Psoas muscle (tissue), 8 donors: ENCODE measurements at places on chromosomes 12 and 14. TPM values are rescaled to one million over a fixed set of nuclear protein-coding genes. Genes with fewer than 3 reads are reported as not detected.

PTMS gene
- total RNA-seq: 82.6 TPM

ETNK1 gene
- 13.0 TPM for total RNA-seq

APOF gene
- total RNA-seq: not detected

TMEM63C gene
- total RNA-seq: 0.04 TPM

DNA sequence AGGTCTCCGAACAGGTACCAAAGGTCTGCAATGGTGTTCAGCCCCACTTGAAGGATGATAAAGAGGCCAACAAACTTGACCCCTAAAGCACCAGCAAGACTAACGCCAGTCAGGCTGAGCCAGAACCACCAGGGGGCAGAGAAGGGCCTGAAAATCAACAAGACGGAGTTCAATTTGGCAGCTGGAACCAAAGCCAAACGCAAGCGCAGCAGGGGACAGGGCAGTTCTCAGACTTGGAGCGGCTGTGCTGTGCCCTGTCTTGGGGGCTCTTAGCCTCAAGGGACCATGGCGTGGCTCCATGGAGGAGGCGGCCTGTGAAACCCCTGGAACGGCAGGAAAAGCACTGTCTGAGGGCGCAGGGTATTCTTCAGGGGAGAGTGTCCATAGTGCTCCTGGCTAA, 19.6 kb downstream of the POMT2 start:
- H3K4me3 ChIP-seq: peak overlapping the region; percentile 20
- H3K36me3 ChIP-seq: peaks cover 3% of the 10 kb centered on the region
- peak; percentile 92 for DNase-seq
- peaks cover 47% of the 10 kb centered on the region for H3K4me1 ChIP-seq

GRCh38 chr14:105247715-105248367, 492 bp upstream of the BTBD6 start:
- H3K4me3 ChIP-seq: peak overlapping the region; percentile 70
- no peaks in the 10 kb centered on the region for H3K27me3 ChIP-seq
- DNase-seq: no peak
- peak overlapping the region; percentile 91 for H3K27ac ChIP-seq

GUCY2C gene
- 0.11 TPM for total RNA-seq

GRCh38 chr12:6341417-6342139, at the start of gene TNFRSF1A:
Gene TNFRSF1A (minus strand): TSS chr12:6342076. CDS start chr12:6341814, 262 bp downstream.
- peak; percentile 73 for DNase-seq
- H3K36me3 ChIP-seq: peaks cover 2% of the 10 kb centered on the region
- H3K27me3 ChIP-seq: no peaks in the 10 kb centered on the region
- peak within 1 kb of the TSS; percentile 88 for H3K27ac ChIP-seq
- H3K4me3 ChIP-seq: peak within 1 kb of the TSS; percentile 99

CISTR gene
- total RNA-seq: not detected

KLHL33 gene
- total RNA-seq: 19.5 TPM

DNA sequence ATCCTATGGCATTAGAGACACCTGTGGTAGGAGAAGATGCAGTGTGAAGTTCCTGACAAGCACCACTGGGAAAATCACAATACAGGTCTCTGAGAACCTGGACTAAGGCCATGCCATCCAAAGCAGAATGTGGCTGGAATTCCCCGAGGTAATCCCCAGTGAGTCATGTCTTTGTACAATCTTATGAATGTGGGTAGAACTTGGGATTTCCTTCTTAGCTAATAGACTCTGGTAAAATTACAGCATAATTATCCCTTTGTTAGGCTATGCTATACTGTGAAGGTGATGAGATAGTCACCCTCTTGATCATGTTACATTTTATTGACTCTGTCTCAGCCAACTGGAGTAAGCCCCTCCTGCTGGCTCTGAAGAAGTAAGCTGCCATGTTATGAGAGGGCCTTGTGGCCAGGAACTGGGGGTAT, 224.3 kb upstream of the DCN start:
- H3K4me3 ChIP-seq: no peak overlapping the region
- H3K36me3 ChIP-seq: no peaks in the 10 kb centered on the region
- no peak for DNase-seq

GRCh38 chr12:88493636-88494035, 86.6 kb downstream of the KITLG start:
- H3K4me3 ChIP-seq: no peak overlapping the region
- H3K27ac ChIP-seq: no peak overlapping the region
- H3K4me1 ChIP-seq: peaks cover 11% of the 10 kb centered on the region
- H3K27me3 ChIP-seq: no peaks in the 10 kb centered on the region
- no peak for DNase-seq

DNA sequence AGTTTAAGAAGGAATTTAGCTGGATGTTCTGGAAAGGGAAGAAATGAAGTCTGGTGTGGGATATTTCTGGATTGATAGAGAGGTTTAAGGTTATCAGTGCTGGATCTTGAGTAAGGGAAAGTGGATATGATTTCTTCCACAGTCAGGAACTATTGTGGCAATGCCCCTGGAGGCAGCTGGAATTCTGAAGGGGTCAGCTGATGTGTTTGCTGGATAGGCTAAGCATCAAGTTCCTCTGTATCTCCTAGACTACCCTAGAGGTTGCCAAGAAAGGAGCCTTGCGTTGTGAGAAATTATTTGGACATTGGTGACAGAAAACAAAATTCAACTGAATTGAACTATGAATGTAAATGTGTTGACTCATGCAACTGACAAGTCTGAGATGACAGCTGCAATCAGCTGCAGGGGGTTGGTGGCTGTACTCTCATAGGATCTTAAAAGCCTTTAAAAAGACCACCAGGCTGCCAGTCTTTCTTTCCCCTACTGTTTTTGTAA, 244.4 kb downstream of the ATXN7L3B start:
- H3K36me3 ChIP-seq: no peaks in the 10 kb centered on the region
- H3K27ac ChIP-seq: no peak overlapping the region
- no peaks in the 10 kb centered on the region for H3K4me1 ChIP-seq

HHIPL1 gene
- 0.32 TPM for total RNA-seq

GRCh38 chr14:28635387-28635786, 131.2 kb upstream of the FOXG1 start:
- DNase-seq: no peak
- H3K4me3 ChIP-seq: no peak overlapping the region
- H3K4me1 ChIP-seq: no peaks in the 10 kb centered on the region
